ENCODE measurements at places on chromosomes 3 and 15.

GRCh38 chr15:64749999-64750657 is 25.3 kb downstream of the RBPMS2 start:
- no peak for DNase-seq

DNA sequence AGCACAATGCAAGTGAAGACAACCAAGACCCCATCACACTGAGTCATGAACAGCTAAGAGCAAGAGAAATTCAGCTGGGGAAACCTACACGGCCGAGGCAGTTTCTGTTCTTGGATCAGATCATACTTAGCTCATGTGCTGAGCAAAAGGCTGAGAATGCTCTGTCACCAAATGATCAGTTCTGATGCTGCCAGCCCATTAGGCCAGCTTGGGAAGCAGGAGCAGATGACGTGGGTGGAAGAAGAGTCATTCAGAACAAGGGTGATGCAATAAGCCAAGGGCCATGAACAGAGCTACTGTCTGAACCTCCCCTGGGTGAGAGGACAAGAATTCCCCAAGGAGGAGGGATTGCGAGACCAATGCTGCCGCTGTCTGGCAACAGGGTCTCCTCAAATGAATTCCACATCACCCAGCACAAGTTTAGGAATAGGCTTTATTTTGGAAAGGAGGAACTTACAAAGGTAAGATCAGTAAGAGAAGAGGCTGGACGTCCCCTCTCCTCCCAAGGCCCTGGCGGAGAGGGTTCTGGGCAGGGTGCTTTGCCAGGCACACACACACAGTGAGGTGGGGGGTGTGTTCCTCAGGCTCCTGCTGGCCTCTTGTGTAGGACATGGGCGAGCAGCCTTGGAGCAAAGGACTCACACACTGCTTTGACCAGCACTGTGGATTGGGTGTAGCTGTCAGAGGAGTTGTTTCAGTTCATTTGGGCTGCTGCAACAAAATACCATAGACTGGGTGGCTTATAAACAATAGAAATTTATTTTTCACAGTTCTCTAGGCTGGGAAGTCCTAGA is 65.6 kb upstream of the CTXND1 start:
- DNase-seq: no peak

- no peak for DNase-seq
Observed at GRCh38 chr3:158058495-158059130, 47.6 kb downstream of the SHOX2 start.

DNA sequence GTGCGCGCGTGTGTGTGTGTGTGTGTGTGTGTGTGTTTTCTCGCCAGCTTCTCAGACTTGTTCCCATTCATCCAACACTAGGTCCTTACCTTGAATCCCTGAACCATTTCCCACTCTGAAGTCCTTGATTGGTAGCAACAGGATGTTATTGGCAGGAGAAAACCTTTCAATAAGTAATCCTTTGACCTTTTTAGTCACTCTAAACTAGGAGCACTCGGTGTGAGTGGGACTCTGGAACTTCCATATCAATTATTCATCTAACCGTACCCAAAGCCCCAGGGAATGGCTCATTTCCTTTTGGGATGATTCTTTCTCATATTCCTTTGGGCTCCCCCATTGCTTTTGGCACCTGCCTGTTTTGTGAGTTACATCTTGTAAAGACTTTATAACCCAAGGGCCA is 140.2 kb upstream of the SPRED1 start:
- no peak for DNase-seq

DNA sequence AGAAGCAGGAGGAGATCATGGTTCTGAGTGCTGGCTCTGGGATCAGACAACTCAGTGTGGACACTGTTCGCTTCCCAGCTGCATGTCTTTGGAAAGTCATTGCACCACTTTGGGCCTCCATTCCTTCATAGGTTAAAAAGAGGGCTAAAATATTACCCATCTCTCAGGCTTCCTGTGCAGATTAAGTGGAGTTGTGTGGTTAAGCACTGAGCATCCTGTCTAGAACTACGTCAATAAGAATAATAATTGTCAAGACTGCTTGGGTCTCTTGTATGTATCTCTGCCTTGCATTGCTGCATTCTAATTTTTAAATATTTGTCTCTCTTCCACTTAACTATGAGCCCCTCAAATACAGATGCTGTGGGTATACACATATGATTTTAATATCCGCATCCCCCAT is 22.3 kb downstream of the CFAP161 start:
- DNase-seq: no peak
